Fibroblast of skin of back (primary cell): ENCODE measurements at places on chromosomes 3 and 15.

DNA sequence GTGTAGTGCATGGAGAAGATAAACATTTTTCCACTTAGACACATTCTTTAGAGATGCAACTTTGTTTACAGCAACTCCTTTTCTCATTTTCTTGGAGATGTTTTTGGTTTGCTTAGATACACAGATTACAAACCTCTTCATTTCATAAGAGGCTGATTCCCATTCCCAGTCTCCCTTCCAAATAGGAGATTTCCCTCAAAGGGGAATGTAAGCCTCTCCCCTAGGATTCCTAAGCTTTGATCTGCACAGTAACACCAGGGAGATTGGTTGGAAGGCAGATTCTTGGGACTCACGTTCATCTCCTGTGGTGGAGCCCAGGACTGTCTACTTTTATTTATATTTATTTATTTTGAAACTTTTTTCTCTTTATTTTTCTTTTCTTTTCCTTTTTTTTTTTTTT lies 63.2 kb downstream of the MCTP2 start:
- no peak for DNase-seq

GRCh38 chr3:20646425-20646824 lies 460.4 kb upstream of the SGO1 start:
- no peak for DNase-seq

DNA sequence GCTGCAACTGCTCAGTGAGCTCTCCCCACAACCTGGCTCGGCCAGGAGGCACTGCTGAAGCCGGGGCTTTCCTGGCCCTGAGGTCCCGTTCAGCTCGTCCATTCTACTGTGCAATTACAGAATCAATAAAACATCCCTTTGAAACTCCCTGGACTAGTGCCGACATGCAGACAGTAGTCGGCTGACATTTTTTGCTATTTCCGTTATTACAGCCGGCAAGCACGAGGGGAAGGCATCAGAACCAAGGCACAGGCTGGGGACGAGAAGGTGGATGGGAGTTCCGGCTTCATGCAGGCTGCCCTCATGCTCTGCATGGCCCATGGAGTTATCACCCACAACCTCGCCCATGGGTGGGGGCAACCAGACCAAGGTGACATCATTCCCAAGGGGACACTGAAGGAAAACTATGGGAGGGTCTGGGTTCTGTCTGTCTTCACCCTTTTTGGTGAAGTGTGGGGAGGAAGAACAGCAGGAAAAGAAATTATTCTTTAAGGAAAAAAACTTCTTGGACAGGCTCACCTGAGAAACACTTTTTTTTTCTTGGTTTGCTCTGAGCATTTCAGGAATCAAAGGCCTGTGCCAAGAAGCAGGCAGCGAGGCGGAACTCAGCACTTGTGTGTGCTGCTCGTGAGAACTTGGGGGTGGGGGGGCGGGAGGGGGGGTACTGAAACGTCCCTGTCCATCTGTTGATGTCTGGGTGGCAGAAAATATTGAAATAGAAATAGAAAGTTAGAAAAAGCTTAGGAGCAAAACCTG lies 154.5 kb downstream of the FOXP1 start:
- DNase-seq, result peak; percentile 39

- no peak for DNase-seq
These were observed 102.6 kb upstream of the IL12A start for GRCh38 chr3:159886050-159886449.

DNA sequence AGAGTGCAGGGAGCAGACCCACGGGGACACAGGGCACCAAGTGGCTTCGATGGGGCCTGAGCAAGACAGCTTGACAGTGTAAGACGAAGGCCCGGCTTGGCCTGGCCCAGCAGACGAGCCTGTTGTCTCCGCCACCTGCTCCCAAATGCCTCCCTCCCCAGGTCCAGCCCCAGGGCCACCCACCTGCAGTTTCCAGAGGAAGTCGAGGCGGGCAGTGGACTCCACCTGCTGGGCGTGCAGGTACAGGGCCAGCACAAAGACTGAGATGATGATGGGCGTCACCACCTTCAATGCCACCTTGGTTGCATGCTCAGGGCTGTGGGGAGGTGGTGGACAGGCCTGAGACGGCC lies 94.1 kb downstream of the SEC22A start:
- DNase-seq, result no peak
